ENCODE measurements at places on chromosomes 1 and 21.
A peak's percentile ranks its signal among the peaks of the same experiment; 100 is the strongest.

DNA sequence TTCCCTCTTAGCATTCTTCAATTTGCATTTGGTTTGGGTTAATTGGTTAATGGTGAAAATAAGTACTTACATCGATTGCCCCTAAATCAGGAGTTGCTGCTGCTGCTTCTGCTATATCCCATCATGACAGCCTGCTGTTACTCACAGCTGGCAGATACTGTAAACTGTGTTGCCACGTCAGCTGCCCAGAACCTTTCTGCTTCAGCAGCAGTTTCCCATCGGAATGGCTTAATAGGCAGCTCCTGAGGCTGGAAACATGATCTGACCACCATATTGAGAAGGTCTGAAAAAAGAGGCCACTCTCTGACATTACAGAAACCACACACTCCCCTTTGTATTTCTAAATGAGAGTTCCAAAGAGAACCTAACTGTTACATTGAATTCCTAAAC, 14.3 kb upstream of the SEC16B start:
- DNase-seq, result no peak

DNA sequence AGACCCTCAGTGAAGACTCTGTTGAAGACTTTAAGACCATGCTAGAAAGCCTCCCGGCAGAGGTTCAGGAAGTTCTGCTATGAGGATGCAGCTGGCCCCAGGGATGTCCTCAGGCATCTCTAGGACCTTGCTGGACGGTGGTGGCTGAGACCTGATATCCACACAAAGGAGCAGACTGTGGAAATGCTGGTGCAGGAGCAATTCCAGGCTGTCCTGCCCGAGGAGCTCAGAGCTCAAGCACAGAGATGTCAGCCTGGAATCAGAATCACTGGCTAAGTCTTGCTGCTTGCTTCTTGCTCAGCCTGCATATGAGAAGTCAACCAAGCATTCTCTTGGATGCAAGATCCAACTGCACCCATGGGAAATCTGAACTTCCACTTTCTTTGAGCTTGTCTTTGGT, 22.0 kb upstream of the CDC42 start:
- DNase-seq, result no peak

DNA sequence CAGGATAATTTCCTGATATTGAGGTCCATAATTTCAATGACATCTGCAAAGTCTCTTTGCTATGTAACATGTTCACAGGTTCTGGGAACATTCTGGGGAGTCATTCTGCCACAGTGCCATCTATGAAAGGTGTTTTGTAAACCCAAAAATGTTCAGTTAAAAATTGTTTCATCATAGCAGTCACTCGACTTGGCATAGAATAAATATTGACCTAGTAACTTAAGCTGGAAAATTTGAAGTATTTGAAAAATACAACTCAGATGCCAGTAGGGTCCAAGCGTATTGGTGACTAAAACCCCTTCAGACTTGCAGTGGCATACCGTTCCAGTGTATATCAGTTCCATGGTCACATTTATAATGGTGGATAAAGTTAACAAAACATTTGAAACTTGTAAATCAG, 6.8 kb downstream of the DESI2 start:
- no peak for DNase-seq

DNA sequence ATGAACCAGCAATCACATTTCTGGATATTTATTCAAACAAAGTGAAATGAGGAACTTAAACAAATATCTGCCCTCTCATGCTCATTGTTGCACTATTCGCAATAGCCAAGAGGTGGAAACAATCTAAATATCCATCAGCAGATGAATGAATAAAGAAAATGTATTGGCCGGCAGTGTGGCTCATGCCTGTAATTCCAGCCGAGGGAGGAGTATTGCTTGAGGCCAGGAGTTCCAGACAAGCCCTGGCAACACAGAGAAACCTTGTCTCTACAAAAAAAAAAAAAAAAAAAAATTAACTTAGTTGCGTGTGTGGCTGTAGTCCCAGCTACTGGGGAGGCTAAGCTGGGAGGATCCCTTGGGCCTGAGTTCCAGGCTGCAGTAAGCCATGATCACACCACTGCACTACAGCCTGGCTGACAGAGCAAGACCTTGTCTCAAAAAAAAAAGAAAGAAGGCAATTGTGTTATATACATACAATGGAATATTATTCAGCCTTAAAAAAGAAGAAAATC, 191.4 kb downstream of the AKT3 start:
- no peak for DNase-seq

- no peak for DNase-seq
Measured at GRCh38 chr21:42636520-42637266, 16.7 kb upstream of the PDE9A start.

DNA sequence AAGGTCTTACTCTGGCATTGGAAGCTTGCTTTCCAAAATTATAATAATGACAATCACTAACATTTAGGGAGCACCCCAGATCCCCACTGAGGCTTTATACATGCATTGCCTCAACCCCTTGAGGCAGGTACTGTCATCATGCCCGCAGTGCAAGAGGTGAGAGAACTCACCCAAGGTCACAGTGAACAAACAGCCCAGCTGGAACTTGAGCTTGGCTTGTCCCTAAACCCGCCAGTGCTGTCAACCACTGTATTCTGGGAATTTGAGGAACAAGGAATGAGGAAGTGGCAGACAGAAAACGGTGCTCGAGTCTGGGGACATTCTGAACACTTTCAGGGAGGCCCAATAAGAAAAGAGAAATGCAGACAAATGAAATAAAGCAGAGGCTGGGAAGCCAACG, 34.6 kb upstream of the TLR5 start:
- DNase-seq, result no peak

DNA sequence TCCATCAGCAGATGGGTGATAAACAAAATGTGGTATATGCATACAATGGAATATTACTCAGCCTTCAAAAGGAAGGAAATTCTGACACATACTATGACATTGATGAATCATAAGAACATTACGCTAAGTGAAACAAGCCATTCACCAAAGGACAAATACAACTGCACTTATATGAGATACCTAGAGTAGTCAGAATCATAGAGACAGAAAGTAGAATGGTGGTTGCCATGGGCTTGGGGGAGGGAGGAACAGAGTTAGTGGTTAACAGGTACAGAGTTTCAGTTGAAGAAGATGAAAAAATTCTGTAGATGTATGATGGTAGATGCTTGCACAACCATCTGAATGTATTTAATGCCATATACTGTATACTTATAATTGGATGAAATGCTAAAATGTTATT, 39.1 kb upstream of the KCNK2 start:
- DNase-seq, result no peak

- DNase-seq, result no peak
Measured at GRCh38 chr1:161047436-161048420, 2.0 kb upstream of the USF1 start.

- DNase-seq, result peak; percentile 78
Measured at GRCh38 chr1:233614173-233614742, 352 bp downstream of the KCNK1 start.

DNA sequence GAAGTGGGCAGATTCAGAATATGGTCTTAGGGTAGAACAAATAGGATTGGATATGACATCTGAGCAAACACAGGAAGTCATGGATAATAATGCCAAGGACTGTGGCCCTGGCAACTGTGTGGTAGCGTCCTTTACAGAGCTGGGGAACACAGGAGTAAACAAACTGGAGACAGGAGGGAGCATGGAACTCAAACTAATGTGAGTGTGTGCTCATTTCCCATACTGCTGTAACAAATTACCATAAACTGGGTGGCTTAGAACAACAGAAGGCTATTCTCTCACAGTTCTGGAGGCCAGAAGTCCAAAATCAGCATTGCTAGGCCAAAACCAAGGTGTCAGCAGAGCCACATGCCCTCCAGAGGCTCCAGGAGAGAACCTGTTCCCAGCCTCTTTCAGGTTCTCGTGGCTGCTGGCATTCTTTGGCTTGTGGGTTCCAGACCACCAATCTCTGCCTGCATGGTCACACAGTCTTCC, 106.4 kb downstream of the TGFBR3 start:
- no peak for DNase-seq

- DNase-seq, result no peak
Measured at GRCh38 chr1:57003398-57004139, 37.8 kb upstream of the C8B start.

DNA sequence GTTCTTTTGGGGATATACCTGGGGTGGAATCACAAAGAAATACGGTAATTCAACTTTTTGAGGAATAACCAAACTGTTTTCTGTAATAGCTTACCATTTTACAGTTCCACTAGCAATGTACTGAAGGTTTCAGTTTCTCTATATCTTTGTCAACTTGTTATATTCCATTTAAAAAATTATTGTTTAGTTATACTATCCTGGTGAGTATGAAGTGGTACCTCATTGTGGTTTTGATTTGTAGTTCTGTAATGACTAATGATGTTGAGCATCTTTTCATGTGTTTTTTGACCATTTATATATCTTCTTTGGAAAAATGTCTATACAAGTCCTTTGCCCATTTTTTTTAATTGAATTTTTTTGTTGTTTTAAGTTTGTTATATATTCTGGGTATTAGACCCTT, 39.4 kb downstream of the MAST2 start:
- no peak for DNase-seq

- no peak for DNase-seq
Measured at GRCh38 chr1:80272495-80272894, 1266.0 kb upstream of the ADGRL4 start.

- no peak for DNase-seq
Measured at GRCh38 chr1:46405197-46405555, 11.1 kb downstream of the FAAH start.

DNA sequence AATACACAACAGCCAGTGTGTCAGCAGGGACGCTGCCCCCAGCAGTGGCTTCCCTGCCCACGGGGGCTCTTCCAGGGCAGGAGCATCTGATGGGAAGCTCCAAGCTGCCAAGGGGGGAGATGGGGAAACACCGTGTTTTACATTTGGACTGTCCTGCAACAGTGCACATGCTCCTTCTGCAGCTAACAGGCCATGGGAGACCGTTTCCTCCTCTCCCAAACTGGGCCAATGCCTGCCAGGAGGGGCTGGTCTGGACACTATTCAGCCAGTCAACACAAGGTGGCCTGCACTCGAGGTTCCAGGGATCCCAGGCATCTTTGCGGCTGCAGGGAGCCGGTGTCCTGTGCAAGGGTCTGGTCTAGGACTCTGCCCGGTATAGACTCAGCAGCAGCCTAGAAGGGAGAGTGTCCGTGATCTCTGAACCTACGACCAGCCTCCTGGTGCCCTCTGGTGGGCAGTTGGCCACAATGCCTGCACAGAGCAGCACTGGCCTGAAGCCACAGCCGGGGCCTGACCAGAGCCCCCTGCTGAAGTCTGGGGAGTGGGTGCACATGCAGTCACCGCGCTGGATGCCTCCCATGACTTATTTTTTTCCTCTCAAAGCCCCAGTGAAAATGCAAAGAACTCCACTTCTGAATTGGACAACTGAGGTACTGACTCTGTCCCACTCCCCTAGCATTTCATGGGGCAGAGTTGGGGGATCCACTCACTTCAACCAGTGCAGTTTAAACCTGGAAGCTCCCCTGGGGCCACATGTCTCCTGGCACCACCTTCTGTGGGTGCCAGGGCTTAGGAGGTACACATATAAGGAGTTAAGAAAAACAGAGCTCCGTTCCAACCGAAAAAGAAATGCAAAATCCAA, 33.3 kb downstream of the RCC2 start:
- DNase-seq, result peak; percentile 69

DNA sequence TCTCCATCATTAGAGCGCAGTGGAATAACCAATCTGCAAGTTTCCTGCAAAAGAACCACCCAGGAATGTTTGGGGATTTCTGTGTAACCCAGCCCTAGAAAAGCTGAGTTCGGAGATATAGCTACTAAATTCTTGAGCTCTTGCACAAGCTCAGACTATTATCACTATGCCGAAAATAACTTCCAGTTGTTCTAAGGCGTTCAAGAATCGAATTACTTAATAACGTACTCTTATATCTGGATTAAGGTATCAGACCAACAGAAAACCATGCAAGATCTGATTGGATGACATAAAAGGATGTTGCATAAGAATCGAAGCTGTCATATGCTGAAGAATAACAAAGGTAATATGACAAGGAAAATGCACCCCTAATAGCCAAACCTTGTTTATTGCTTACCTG, 7.5 kb upstream of the LAMC2 start:
- DNase-seq, result no peak

DNA sequence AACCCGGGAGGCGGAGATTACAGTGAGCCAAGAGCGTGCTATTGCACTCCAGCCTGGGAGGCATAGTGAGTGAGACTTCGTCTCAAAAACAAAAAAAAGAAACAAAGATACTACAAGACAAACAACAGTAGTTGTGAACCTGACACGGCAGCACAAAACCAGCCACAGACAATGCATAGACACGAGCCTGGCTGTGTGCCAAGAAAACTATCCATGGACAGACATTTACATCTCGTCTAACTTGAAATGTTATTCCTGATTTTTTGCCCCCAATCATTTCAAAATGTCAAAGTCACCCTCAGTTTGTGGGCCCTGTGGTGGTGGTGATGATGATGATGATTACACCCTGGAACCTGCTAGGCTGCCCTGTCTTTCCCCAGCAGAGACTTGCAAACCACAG, 6.3 kb downstream of the KLHL21 start:
- DNase-seq, result no peak

DNA sequence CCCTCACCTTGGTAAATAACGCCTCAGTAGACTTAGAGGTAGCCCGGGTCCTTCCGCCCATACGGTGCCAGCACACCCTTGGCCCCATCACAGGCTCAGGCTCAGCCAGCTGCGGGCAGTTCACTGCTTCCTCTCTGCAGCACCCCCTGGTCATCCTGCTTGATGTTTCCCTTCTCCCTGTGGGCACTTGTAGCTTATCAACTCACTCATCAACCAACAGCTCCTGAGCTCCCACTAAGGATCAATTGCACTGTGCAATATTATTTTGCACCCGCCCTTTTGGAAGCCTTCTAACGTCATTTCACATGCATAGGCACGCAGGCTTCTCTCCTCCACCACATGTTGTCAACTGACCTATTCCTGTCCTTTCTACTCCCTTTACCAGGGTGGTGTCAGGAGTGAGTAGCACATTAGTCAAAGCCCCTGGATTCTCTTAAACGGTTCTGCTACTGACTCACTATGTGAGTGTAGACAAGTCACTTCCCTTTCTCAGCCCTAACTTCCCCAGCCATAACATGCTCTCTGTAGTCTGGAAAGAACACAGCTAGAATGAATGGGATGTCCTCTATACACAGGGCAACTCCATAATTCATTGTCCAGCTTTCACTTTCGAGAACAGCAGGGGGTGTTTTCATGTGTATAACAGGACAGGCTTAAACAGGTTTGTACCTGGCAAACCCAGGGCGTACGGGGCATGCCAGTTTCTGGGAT, 47.1 kb upstream of the IRF2BP2 start:
- DNase-seq, result peak; percentile 32

DNA sequence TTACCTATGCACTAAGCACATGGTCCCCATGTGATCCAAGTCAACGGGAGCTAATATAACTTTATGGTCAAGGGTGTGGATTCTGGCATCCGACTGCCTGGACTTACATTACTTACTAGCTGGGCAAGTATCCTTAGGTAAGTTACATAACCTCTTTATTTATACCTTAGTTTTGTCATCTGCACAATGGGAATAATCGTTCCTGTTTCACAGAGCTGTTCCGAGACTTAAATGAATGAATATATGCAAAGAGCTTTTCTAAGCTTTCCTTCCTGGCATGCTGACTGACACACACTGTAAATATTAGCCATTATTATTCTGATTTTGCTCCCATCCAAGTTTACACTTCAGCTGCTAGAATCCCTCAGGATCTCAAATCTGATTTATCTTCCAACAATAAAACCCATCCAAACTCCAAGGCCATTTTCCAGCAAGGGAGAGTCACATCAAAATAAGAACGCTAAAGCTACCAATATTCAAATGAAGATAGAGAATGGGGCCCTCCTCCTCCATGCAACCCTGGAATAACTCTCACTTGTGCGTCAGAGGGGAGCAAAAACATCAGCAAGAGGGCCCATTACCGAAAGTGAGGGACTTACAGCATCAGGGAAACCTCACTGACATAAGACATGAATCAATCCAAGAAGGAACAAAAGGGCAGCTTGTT, 115.6 kb upstream of the KAZN start:
- no peak for DNase-seq

Measured in GM20000 (cell line).